Activated CD4-positive, alpha-beta T cell treated with anti-CD3 and anti-CD28 coated beads, Interleukin-2, amount 50 U/mL, for 4 hours (primary cell): ENCODE measurements at places on chromosomes 4 and X.

- DNase-seq, result no peak
Measured at GRCh38 chr4:174528226-174528625, 5.9 kb upstream of the HPGD start.

DNA sequence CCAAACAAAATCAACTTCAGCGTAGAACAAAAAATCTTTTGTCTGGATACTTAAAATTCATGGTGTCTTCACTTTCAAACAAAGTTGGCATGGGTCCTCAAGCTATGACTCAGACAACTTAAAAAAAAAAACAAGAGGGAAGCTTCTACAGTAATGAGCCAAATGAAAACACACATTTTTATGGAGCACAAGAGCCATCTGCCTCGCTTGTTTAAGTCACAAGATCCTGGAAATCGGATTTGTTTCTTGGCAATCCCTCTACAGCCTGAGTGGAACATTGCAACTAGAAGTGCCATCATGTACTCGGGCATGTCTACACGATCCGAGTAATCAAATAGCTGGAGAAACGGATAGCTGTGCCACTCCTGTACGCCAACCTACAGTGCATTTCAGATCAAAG lies 22.6 kb downstream of the LAMP2 start:
- DNase-seq, result no peak

DNA sequence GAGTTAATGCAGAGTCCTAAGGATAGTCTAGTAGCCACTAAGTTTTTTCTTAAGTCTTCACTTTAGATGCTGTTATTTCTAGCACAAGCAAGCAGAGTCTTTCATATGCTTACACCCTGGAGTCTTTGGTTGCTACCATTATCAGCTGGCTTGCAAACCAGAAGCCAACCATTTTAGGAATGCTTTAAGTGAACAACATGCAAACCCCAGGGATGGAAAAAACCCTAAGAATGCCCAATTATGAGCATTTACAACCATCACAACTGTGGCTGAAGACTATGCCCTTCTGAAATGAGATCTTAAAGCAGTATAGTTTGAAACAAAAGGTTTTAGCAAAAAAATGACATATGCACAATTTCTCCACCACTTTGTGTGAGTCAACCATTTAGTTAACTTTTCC lies 6.6 kb downstream of the MID1IP1 start:
- no peak for DNase-seq

- DNase-seq, result peak; percentile 55
Measured at GRCh38 chr4:170138580-170139194, 48.9 kb upstream of the AADAT start.

GRCh38 chrX:121558886-121559285 lies 511.5 kb downstream of the GLUD2 start:
- no peak for DNase-seq

DNA sequence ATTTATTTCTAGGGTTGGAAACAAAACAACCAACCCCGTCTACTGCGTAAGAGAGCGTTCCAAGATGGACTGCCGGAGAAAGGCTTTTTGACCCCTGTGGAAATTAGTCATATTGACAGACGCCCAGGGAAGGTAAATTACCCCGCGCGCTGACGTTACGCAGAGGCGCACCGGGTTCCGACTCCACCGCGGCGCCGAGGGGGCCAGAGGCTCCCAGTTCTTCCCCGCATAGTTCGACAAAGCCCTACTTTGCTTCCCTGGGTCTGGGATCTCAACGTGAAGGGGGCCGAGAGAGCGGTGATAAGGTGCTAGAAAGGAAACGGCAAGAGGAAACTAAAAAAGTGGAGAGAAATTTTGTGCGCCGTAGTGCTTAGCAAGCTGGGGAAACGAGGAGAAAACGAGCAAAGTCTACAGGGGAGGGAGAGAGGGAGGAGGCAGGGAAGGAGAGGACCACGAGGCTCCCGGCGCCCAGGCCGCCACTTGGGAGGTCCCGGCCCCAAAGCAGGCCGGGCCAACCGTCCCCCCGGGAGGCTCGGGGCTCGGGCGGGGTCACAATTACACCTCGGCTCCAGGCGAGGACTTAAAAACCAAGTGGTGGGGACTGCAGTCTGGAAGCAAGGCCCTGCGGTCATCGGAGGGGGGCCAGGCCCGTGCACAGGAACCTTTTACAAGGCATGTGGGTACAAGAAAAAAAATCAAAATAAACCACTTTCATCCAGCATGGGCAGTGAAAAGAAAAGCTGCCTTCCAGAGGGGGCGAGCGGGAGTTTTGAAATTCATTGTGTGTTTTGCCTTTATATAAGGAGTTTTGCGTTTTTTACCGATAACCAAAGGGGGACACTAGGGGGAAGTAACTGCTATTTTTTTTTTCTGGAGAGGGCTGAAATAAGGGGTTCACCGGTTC lies 13.2 kb downstream of the HAND2 start:
- no peak for DNase-seq

GRCh38 chr4:185213877-185214276 lies 4.5 kb downstream of the SNX25 start:
- DNase-seq, result no peak

DNA sequence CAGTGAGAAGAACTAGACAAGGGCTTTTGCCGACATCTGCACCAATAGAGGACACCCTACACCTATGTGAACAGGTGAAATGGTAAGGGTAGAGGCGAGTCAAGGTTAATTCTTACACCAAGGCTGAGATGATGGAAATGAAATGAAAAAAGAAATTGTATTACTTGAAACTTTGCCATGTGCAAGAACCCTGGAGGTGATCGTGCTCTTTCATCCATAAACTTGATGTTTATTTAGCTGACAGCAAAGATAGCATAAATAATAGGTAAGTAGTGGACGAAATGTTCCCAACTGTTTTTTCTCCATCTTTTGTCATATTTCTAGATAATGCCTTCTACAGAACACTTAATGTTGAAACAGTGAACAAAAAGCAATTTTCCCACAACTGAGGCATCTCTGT lies 162.5 kb downstream of the BANK1 start:
- no peak for DNase-seq

GRCh38 chr4:35216636-35217035 lies 1027.7 kb downstream of the ARAP2 start:
- DNase-seq, result no peak

- DNase-seq, result no peak
Measured at GRCh38 chr4:3483471-3483921, 20.4 kb downstream of the DOK7 start.

DNA sequence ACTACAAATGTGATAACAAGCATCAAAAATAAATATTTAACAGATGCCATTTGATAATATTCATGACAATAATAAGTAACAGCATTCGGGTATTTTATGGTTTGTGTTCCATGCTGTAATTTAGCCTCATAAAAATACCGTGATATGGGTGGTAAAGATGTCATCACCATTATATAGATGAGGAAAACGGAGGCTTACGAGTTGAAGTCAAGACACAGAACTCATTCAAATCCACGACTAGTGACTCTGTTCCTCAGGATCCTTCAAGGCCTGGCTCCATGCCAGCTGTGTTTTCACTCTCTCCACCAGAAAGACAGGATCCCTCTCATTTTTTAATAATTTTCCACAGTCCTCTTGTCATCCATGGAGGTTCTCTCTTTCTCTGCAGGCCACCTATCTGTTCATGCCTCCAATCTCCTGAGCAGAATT lies 94.5 kb downstream of the APBB2 start:
- no peak for DNase-seq
